NCI-H1417 (cell line): ENCODE measurements at places on chromosomes 3 and 15.
A peak's percentile ranks its signal among the peaks of the same experiment; 100 is the strongest.

DNA sequence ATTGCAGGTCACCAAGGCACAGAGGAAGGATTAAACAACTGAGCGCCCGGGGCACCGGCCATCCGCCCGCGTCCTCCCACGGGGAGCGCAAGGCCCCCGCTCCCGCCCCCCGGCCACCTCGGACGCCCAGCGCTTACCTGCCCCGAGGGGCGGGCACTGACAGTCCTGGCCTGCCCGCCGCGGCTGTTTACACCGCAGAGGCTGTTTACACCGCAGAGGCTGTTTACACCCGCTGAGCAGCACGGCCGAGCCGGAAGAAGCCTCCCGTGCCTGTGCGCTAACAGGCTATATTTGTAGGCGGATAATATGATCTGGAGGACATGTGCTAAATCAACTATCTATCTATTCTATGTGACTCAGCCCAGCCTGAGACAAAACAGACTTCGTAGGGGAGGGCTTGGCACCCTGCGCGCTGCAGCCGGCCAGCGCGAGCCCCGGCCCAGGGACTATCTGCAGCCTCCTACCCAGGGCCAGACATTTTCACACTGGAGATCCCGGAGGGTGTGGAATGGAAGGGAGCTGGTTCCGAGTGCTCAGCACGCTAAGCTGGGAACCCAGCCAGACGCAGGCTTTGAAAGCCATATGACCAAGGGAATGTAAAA lies at the start of gene LRRC2:
TSS of gene LRRC2 (minus strand) at position 263 of the 602 bp plus-strand sequence. CDS start 14,711 bp downstream, outside the sequence.
- peak; percentile 45 for DNase-seq

- no peak for DNase-seq
Observed at GRCh38 chr3:53716998-53717397, 129.2 kb downstream of the CHDH start.

DNA sequence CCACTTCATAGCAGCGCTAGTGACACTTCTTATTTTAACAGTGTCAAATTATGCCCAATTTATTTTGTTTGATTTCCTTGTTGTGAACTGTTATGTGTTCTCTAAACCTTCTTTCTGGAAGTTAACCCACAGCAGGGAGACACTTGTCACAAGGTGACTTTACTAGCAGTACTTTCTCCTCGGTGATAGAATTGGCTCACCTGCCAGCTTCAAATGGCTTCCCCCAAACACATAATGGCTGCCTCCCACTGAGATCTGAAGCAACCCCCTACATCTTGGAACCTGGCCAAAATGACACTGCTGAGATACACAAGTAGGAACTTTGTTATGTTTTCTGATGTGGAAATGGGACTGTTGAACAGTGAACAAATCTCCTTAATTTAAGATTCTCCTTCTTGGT lies 238.8 kb upstream of the DPH6 start:
- DNase-seq: peak; percentile 100

GRCh38 chr15:42136513-42136912 lies 19.9 kb downstream of the PLA2G4F start:
- DNase-seq: no peak

DNA sequence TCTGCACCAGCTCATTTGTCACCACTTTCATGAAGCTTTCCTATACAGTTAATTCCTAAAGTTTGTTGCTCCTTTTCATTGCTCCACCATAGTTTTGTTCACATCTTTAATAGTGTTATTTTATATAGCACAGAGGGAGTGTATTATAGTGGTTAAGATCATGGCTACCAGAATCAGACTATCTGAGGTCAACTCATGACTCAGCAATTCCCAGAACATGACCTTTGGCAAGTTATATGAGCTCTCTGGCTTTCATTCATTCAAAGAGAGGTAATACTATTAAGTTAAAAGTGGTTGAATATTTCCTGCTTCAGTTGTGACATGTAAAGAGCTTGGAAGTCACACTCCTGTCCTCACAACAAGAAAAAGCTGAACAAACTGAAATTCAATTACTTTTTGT lies 1073.5 kb downstream of the NAALADL2 start:
- no peak for DNase-seq

GRCh38 chr3:72692990-72693389 lies 155.3 kb downstream of the SHQ1 start:
- DNase-seq: peak; percentile 22

DNA sequence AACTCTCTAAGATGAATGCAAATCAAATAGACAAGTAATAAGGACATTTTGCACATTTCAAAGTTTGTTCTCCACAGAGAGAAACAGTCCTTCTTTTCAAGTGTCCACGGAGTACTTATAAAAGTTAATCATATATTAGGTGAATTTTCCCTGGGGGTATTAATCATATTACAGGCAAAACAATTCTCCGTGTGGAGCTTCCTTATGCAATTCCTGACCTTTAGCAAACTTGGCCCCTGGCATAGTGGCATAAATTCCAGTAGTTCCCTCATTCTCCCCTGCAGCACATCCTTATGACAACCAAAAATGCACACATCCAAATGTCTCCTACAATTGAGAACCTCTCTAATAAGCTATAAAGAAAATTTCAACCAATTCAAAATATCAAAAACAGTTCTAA lies 34.4 kb downstream of the FSIP1 start:
- no peak for DNase-seq

GRCh38 chr3:64612916-64613526 lies 74.8 kb downstream of the ADAMTS9 start:
- no peak for DNase-seq

GRCh38 chr3:189806171-189806951 lies 175.2 kb downstream of the TP63 start:
- DNase-seq: peak; percentile 53

GRCh38 chr3:55297245-55297644 lies 189.9 kb downstream of the WNT5A start:
- DNase-seq: no peak

DNA sequence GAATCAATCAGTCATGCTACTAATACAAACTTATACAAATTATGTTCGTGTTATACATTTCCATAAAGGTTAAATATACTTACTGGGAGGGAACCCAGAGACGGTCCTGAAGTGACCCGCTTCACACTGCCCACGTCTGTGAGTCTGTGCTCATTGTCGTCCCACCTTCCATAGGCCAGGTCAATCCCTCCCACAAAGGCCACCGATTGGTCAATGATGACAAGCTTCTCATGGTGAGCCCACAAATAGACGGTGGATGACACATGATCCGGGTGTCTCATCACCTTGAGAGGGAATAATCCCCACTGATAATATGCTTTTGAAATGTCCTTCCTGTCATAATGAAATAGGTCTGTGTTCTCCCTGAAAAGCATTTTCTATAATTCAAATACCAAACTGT lies 121.7 kb downstream of the PLD1 start:
- no peak for DNase-seq

DNA sequence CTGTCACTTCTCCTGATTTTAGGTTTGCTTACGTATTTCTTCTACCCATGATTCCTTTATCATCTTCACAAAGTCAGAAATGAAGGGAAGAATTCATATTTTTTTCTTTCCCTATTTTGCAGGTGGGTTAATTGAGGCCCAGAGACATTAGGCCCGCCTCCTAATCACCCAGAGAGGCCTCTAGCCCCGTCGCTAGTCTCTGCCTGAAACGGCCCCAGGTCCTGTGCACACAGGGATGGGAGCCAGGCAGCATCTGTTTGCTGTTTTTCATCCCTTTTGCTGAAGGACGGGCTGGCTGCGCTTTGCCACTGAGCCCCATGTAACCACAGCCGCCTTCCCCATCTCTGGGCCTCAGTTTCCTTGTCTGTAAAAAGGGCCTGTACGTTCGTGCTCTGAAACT lies 135.9 kb downstream of the FBLN2 start:
- no peak for DNase-seq

GRCh38 chr3:53069422-53070068 lies 23.7 kb upstream of the SFMBT1 start:
- no peak for DNase-seq

GRCh38 chr3:190387578-190388213 lies at the start of gene CLDN16:
TSS of gene CLDN16 (plus strand) at chr3:190388163. CDS start at chr3:190388330, 167 bp downstream.
- no peak for DNase-seq

DNA sequence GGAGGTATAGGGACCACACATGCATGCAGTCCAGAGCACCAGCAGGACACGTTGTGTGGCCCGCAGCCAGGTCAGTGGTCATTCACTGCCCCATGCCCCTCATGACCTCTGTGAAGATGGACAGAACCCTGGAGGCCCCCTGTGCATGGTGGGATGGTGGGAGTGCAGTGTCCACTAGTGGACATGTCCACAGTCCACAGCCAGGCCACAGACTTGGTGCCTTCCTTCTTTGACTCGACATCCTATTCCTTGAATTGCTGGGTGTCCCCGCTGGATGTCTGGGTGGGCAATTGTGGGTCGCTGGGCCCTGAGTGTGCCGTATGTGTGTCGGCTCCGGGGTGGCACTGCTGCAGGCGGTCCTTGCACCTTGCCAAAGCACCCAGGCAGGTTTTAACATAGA lies 35.7 kb downstream of the KLF15 start:
- DNase-seq: no peak

DNA sequence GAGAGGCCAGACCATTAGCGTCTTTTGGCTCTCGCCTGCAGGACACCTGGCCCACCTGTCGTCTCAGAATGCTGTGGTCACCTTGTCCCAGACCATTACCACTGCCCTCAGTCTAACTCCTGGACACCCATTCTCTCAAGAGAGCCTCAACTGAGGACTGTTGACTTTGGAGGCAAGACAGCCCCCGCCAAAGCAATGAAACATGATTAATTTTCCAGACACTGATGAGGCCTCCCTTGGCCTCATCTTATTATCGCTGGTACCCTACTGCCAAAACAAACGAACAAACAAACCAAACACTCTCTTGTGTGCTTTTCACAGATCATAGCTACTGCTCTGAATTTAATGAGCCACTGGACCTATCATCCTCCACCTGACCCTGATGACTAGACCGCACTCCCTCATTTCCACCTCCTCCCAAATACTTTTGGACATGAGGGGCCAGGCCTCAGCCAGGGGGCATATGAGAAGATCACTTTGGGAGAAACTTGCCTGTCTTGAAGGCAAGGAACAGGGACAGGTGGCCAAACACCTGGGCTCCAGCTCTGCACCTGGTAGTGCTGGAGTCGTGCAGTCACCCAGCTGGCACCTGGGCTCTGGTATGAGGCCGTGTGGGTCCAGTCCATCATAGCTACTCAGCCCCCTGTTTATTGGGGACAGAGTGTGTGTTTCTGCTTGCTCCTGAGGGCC lies 27.6 kb downstream of the ALS2CL start:
- peak; percentile 82 for DNase-seq

- no peak for DNase-seq
Observed at GRCh38 chr3:48456456-48456855, 9.9 kb downstream of the ATRIP start.

DNA sequence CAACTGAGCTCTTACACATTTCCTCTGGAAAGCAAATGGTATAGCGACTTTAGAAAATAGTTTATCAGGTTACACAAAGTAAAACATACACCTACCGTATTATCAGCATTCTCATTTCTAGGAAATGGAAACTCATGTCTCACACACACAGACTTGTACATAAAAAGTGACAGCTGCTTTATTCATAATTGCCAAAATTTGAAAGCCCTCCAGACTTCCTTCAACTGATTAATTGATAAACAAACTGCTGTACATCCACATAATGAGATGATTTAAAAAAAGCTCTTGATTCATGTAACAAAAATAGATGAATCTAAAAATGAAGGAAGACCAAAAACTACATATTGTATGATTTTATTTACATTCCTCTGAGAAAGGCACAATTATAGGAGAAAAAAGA lies 425.5 kb downstream of the GABRG3 start:
- no peak for DNase-seq

DNA sequence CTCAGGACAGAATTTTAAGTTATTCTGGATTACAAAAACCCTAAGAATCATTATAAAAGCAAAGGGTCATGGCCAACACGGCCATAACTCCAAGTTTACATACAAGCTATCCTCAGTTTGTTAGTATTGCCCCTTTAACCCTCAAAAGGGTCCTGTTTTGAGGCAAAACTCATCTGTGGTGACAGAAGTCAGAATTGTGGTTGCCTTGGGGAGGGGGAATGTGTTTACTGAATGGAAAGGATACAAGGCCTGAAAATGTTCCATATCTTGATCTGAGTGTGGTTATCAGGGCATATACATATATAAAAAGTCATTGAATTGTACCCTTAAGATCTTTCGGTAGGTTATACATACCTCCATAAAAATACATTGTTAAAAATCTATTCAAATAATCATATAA lies 2.1 kb downstream of the SFMBT1 start:
- DNase-seq: no peak

GRCh38 chr3:33236005-33236404 lies 17.4 kb upstream of the SUSD5 start:
- no peak for DNase-seq

- DNase-seq: no peak
Observed at GRCh38 chr3:45054196-45054857, 28.2 kb downstream of the CLEC3B start.

DNA sequence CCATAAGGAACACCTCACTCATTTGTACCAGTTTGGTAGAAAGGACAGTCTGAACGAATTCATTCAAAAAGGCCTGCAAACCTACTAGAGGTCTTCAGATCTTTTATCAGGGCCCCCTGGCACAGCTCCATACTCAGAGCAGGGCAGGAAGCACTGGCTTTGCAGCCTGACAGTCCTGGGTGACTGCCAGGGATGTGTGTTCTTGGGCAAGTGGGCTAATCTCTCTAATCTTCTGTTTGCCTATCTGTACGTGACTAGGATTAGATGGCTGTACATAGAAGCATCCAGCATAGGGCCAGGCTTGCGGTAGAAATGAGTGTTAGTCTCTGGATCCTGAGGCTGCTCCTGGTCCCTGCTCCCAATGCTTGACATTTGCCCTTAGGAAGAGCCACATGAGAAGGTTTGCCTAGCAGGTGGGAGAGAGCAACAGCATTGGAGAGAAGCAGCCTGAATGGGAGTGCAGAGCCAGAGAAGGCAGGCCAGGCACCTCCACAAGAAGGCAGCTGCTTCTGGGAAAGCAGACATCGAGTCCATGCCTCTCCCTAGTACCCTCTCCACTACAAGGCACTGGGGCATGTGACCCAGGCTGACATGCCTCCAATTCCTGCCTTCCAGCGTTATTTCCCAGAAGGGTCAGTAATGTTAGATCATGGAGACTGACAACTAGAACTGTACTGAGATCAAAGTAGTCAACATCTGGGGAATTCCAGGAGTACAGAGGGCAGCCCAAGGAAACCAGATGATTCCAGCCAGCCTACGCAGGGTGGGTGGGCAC lies 1.0 kb upstream of the CXCR6 start:
- DNase-seq: no peak

- DNase-seq: no peak
Observed at GRCh38 chr15:89328398-89329254, 6.0 kb downstream of the POLG start.

DNA sequence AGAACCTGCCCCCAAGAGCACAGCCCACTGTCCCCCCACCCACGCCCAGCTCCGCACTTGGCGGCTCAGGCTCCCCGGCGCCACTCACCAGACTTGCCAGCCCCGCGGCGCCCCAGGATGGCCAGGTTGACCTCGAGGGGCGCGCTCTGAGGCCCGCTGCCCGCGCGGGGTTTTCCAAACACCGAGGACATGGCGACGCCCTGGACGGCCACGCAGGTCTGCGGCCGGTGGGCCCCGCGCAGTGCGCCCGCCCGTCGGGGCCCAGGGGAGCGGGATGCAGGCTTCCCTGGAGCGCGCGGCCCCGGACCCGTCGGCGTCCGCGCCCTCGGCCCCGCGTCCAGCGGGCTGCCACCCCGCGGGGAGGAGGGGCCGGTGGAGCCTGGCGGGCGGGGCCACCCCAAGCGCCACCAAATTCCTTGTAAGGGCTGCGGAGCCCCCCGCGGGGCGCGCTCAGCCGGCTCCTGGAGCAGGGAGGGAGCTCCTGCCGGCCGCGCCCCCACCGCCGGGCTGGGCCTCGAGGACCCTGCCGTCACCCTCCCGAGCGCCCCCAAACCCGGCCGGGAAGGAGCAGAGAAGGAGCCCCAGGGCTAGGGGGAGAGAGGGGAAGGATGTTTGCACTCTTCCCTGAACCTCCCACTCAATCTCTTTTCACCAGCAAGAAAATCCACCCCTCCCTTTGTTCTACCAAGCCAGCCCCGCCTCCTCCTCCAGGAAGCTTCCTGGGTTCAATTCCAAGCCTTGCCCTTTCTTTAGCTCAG lies at the start of gene RASL12:
TSS of gene RASL12 (minus strand) at position 347 of the 758 bp plus-strand sequence. CDS start at position 191, 156 bp downstream.
- no peak for DNase-seq
